ENCODE measurements at places on chromosomes 2 and 18. TPM values are rescaled to one million over a fixed set of nuclear protein-coding genes. Genes with fewer than 3 reads are reported as not detected.

DNA sequence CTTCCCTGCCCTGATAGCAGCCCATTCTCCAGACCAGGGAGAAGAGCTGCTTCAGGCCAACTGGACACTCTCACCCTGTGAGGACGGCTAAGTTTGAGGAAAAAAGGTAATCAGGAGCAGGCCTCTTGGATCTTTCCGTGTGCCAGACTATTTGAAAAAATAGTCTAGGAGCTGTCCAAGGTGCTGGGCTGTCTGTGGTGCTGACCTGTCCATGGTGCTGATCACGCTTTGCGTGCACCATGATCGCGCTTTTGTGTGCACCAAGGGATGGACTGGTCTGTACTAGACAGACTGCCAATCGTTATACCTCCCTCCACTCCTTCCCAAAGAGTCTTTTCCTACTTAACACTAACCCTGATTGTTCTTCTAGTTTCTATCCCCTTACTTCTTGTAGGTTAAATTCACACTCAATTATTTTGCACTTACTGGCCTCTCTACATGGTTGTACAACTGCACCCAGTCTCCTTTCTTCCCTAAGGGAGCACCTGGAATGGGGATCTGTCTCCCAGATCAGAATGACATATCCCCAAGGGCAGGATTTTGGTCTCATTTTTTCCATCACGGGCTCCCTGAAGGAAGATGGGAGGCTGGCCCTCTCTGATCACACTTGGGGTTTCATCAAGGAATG lies 295.4 kb downstream of the CELF4 start:
- peak; percentile 66 for DNase-seq
- no peak overlapping the region for H3K27ac ChIP-seq
- no peak overlapping the region for H3K4me3 ChIP-seq

- no peaks in the 10 kb centered on the region for H3K27me3 ChIP-seq
- DNase-seq: no peak
- no peaks in the 10 kb centered on the region for H3K4me1 ChIP-seq
- H3K27ac ChIP-seq: no peak overlapping the region
- H3K4me3 ChIP-seq: no peak overlapping the region
- no peaks in the 10 kb centered on the region for H3K36me3 ChIP-seq
Measured at GRCh38 chr2:205245652-205246051, 436.6 kb upstream of the NRP2 start.

GRCh38 chr2:118012778-118013177 lies 1.1 kb downstream of the CCDC93 start:
- H3K27me3 ChIP-seq: no peaks in the 10 kb centered on the region
- H3K4me1 ChIP-seq: peaks cover 29% of the 10 kb centered on the region
- H3K27ac ChIP-seq: peak overlapping the region; percentile 95
- no peak for DNase-seq
- peak overlapping the region; percentile 88 for H3K4me3 ChIP-seq
- H3K36me3 ChIP-seq: no peaks in the 10 kb centered on the region

DNA sequence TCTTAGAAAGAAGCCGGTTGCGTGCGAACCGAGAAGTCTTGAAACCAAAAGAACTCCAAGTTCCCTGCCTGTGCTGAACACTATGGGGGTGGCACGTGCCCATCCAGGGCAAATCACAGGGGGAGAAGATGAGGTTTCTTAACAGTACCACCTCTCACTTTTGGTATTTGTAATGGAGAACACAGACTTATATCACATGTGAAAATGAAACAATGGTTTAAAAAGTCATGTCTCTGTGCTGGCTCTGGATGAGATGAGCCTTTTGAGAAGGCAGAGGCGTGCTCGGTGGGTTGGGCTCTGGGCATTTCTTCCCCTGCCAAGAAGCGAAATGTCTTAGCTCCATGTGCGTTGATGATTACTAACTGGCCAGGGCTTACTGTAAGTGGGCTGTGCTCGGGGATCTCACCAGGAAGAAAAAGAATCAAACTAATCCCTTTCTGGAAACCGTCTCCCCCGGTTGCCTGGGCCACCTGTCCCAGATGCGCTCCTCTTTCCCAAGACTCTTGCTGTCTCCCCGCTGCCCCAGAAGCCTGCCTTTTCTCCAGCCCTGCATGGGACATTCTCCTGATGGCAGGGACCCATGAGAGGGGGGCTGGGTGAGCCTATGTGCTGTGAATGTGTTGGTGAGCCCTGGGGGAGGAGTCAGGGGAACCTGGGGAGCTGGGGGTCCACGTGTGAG lies 252.9 kb downstream of the PRKCE start:
- no peak overlapping the region for H3K4me3 ChIP-seq
- H3K27me3 ChIP-seq: no peaks in the 10 kb centered on the region
- H3K4me1 ChIP-seq: peaks cover 29% of the 10 kb centered on the region
- no peaks in the 10 kb centered on the region for H3K36me3 ChIP-seq

DNA sequence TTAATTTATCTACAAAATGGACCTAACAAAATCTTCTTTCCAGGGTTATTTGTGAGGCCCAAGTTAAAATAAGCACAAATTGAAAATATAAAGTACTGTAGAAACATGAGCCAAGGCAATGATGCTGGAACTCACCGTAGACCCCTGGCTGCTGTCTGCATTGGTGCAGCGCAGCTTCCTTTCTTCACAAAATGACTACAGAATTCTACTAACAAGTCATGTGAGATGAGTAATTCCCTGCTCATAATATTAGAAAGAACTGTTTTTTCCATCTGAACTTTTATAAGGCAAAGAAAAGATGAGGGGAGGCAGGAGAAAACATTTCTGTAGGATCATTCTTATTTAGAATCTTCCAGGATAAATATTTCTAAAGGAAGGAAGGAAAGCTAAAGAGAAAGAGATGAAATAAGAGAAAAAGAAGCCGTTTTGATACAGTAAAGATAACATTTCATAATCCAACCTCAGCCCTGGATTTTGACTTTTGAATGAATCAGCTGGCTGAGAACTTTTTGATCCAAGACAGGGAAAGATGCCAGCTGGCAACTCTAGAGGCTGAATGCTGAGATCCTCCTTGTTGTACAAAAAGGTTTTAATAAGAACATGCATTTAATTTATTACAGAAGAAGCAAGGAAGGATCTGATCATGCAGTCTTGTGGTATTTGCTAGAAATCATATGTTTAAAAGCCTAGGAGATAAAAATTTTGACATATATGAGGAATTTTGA lies 183.9 kb upstream of the KLHL14 start:
- no peak overlapping the region for H3K4me3 ChIP-seq
- H3K36me3 ChIP-seq: no peaks in the 10 kb centered on the region
- H3K4me1 ChIP-seq: no peaks in the 10 kb centered on the region
- H3K27ac ChIP-seq: no peak overlapping the region
- no peaks in the 10 kb centered on the region for H3K27me3 ChIP-seq

DNA sequence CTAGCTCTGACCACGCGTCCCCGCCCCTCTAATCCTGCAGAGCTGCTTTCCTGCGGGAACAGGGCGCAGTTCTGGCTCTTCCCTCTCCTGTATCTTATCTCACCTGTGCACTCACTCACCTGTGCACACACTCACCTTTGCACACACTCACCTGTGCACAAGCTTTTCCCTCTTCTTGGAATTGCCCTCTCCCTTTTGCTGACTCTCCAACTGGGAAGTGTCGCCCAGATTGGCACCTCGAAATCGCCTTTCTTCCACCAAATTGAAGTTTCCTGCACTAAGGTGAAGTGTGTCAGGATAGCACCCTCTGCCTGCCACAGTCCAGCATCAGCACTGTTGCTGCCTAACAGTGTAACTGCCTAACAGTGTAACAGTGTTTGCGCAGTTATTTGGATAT lies 566 bp upstream of the CMPK2 start:
- H3K4me1 ChIP-seq: peaks cover 22% of the 10 kb centered on the region
- H3K36me3 ChIP-seq: no peaks in the 10 kb centered on the region
- peak overlapping the region; percentile 15 for H3K4me3 ChIP-seq
- no peaks in the 10 kb centered on the region for H3K27me3 ChIP-seq

The MROH2A gene
- not detected for total RNA-seq
